ENCODE measurements at places on chromosomes 6 and 20.

- no peak for DNase-seq
Measured at GRCh38 chr6:112957536-112957916, 610.4 kb downstream of the RFPL4B start.

DNA sequence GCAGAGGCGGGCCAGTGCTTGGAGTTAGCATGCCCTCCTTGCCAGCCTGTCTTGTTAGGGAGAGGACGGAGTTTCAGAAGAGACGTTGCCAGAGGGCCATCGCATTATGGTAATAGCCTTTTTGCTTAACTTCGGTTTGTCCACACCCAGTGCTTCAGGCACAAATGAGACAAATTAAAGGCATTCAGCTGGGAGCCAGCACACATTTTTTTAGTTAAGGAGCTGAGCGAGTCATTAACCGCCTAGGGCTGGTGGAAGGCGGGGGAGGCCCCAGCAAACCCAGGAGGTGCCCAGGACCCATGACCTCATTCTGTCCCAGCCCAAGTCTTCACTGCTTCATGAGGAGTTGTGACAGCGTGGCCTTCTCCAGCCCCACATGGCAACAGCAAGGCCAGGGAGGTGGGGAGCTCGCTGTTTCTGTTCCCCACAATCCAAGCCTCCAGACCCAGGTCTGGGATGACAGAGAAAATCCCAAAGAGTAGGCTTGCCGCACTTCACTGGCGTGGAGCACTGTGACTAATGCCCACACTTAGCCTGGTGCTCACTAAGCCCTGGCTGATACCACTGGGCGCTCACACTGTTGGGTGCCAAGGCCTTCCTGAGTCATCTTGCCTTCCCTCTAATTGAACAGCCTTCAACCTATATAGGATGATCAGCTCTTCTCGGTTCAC is 237.1 kb downstream of the ANKRD60 start:
- no peak for DNase-seq

DNA sequence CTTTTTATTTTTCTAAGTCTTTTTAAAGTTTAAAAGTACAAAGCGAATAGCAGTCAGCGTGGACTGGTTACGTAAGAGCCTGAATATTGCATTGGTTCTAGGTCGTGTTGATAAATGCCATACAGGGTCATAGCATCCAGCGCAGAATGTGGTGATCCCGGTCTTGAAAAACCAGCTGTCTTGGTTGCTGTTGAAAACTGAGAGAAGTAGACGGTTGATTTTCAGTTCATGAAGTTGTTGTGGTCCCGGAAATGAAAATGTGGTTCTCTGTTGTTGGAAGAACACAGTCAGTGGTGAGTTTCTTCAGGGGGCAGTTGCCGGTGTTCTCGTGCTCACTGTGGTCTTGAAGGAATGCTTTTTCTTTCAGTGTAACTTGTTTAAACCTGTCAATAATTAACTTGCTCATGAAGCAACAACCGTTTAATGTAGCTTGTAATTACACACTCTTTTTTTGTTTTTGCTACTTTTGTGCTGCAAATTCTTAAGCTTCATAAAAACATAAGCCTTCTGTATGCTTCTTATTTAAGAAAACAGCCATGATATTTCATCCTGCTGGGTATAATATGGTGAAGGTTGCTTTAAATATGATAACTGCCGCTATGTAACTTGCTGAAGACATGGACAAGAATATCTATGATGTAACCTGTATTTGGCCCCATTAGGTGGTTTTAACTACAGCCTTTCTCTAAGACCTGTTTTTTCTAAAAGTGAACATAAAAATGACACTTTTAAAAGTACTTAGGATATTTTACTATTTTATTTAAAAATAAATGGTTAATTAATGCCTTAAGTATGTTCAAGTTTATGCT is 64.8 kb upstream of the KIF25 start:
- no peak for DNase-seq

DNA sequence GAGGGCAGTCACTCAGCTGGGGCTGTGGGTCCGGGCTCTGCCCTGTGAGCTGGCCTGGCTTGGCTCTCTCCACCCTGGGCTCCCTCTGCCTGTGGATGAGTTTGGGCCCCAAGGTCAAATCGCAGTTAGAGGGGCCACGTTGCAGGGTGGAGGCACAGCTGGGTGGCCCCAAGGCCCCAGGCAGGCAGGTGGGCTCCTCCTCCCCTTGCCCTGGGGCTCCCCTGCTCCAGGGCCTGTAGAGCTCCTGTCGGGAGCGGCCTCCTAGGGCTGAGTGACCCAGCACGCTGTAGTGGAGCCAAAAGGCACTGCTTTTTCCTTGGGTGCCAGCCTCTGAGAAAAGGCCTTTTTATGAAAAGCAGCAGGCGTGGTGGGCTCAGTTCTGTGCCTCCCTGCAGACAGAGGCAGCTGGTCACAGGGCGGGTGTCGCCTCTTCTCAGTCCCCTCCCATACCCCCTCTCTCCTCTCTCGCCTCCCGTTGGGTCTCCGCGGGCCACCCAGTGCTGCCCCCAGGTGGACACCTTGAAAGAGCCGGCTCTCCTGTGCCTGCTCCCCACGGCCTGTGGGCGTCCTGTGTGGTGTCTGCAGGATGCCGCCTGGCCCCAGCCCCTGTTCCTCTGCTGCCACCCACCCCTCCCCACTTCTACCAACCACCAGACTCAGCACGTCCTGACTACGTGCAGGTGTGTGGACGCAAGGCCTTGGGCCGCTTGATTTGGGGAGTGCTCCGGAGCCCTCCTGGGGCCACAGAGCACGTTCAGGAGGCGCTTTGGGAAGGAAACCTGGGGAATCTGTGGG is 13.2 kb downstream of the SS18L1 start:
- DNase-seq: peak; percentile 89

DNA sequence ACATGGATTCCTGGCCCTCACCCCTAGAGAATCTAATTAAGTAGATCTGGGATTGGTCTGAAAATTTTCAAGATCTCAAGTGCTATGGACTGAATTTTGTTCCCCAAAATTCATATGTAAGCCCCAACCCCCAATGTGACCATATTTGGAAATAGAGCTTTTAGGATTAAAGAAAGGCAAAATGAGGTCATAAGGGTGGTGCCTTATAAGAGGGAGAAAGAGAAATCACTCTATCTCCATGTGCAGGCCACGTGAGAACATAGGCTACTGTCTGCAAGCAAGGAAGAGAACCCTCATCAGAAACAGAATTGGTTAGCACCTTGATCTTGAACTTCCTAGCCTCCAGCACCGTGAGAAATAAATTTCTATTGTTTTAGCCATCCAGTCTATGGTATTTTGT is 8.5 kb upstream of the DSE start:
- no peak for DNase-seq
